ENCODE measurements at places on chromosomes 3 and 15.

GRCh38 chr3:10204921-10205320 lies 40.2 kb downstream of the IRAK2 start:
- DNase-seq: no peak

DNA sequence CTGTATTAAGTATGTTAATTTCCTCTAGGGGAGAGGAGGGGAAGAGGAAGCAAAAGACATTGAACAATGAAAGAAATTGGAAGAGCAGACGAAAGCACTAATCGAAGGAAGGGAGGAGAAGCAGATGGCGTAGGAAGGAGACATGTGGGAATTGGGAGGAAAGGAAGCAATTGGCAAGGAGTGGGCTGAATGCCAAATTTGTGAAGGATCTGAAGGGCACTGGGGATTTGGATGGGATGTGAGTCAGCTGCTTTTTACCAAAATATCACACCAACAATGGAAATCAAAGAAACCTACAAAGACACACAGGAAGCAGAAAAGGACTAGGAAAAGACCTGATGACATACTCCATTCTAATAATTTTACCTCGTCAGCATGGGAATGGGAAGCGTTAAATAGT lies 1029.8 kb downstream of the ROBO1 start:
- peak; percentile 97 for DNase-seq

GRCh38 chr15:47824147-47824546 lies 106.8 kb downstream of the SEMA6D start:
- DNase-seq: no peak

- no peak for DNase-seq
Measured at GRCh38 chr15:40232625-40233070, 6.2 kb upstream of the PAK6 start.

GRCh38 chr3:129702934-129703712 lies 96.6 kb upstream of the PLXND1 start:
- no peak for DNase-seq

DNA sequence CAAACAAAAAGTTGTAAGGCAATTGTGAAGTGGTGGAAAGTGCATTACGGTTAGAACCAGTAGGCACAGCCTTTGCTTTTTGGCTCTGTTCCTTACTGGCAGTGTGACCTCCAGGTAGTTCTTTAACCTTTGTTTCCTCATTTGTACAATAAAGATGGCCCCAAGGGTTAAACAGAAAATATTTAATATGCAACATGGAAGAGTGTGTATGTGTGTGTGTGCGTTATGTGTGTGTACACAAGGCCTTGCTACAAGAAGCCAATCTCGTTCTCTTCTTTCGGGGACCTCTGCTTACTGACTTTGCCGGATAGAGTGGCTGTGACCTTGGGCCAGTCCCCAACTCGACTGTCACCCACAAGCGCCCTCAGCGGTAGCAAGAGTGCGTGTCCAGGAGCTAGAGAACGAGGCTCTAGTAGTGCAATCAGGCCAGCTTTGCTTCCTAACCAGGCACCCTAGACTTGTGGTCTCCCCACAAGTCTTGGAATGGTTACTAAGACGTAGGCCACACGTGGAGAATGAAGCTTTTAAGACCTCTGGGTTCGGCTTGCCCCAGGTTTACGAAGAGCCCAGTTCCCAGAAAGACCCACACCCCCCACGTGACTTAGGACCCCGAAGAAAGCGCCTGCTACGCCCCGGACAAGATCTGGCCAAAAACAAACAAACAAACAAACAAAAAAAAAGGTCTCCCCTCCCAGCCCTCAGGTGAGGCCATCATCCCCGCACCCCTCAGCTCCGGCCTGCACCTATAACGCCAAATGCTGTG lies 593 bp downstream of the CIAO2A start:
- DNase-seq: peak; percentile 42

DNA sequence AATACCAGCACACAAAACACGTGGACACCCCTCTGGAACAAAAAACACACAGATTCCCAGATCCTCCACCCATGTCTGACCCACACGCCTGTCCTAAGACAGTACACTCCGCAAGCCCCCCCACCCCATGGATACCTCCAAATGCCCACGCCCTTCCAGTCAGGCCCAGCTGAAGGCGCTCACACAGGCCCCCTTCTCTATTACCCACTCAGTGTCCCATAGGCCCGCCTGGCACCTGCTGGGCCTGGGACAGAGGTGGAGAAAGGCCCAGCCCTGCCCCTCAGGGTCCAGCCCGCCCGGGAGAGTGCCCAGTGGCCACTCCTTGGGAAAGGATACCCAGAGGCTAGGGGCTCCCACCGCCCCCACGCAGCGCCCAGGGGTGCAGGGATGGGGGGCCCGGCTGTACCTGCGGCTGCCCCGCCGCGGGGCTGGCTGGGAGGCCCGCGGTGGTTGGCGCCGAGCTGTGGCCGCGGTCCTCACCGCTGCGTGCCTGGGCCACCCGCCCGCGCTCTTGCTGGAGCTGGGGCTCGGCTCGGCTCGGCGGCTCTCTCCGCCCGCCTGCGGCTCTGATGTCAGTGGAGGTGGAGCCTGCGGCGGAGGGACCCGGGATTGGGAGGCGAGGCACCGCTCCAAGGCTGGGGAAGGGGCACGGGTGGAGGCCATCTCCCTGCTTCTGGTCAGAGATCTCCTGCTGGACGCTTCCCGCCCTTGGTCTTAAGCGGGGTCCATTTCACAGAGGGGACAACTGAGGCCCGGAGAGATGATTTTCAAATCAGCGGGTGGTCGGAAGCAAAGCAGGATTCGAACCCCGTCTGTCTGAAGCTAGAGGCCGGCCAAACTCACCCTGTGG lies at the start of gene CAMK1:
TSS of gene CAMK1 (minus strand) at position 522 of the 850 bp plus-strand sequence. CDS start 2,198 bp downstream, outside the sequence.
- no peak for DNase-seq

DNA sequence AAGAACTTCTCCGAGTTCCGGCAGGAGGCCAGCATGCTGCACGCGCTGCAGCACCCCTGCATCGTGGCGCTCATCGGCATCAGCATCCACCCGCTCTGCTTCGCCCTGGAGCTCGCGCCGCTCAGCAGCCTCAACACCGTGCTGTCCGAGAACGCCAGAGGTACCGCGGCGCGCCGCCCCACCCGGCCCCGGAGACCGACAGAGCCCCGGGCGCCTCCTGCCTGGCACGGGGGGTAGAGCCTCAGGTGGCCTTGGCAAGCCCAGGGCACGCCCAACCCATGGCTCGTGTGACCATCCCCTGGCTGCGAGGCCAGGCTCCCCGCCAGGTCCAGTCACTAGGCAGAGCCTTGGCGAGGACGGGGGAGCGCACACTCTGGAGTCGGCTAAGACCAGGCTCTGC lies 134.1 kb downstream of the LRRK1 start:
- DNase-seq: no peak

- DNase-seq: no peak
Measured at GRCh38 chr3:31227131-31227562, 305.6 kb upstream of the STT3B start.

- DNase-seq: no peak
Measured at GRCh38 chr3:112372396-112372795, 39.4 kb downstream of the CD200 start.

DNA sequence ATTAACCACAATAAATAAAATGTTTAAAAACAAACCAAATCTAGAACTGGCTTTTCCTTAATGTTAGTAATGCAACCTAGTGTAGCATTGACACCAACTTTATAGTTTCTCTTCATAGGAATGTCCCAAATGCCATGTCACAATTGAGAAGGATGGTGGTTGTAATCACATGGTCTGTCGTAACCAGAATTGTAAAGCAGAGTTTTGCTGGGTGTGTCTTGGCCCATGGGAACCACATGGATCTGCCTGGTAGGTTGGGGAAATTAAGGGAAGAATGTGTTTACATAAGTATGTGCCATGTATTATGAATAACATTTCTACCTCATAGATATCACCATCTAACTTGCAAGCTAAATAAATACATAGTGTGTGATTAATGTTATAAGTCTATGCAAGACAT lies 84.4 kb upstream of the GOLGA6B start:
- no peak for DNase-seq

DNA sequence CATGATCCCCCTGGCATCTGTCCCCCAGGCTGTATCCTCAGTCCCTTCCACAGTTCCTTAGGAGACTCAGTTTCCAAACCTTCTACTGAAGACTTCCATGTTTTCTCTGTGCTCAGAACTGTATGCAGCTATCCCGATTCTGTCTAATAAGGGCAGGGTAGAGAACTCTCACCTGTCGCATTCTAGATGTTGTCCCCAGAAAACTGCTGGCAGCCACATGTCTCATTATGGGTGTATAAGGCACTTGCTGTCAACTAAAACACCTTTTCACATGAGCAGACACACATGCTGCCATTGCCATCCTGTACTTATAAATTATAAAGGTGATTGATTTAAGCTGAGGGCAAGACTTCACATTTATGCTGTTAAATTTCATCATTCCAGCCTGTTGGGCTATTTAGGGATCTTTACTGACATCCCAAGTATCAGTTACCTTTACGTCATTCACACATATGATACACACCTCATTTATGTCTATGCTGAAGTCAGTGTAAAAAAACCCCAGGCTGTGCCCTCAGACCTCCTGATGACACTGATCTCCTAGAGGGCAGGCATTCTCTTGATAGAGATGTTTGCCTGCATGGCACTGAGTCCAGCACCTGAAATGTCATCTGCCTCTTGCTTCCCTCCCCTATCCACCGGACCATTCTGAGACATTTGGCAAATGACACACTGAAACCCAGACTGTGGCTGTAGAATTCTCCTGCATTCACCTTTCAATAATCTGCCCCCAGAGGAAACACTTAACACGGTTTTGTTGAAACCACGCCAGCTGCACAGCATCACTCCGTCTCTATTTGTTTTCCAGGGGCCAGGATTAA lies 35.8 kb downstream of the BTD start:
- no peak for DNase-seq

GRCh38 chr15:40054855-40055575 lies 16.0 kb upstream of the SRP14 start:
- no peak for DNase-seq

DNA sequence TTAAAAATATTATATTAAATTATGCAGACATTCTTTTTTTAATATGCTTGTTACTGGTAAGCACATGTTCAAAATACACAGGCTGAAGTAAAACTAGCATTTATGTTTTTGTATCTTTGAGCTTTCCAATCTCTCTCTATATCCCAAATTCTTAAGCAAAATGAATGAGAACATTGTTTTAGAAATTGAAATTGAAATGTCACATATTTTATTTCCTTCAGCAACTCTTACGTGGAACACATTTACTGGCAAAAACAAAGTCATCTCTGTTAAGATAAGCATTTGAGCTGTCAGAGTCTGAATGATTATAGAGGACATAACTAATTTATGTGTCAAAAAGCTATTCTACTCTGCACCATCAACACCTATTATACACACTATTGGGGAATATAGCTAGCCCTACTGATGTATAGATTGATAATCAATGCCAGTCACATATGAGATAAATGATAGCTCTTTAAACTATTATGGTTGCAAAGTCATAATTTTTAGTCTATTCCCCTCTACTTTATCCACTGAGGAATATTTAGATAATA lies 535.4 kb upstream of the BCHE start:
- peak; percentile 75 for DNase-seq

GRCh38 chr3:125271127-125271526 lies 58.6 kb upstream of the SLC12A8 start:
- DNase-seq: no peak

- DNase-seq: no peak
Measured at GRCh38 chr15:93360318-93360717, 271.3 kb upstream of the RGMA start.

GRCh38 chr3:138879541-138880380 lies 45.0 kb upstream of the PIK3CB start:
- no peak for DNase-seq

- DNase-seq: no peak
Measured at GRCh38 chr3:47407237-47407636, 26.4 kb downstream of the PTPN23 start.

- DNase-seq: no peak
Measured at GRCh38 chr3:5202222-5202621, 14.7 kb downstream of the EDEM1 start.

DNA sequence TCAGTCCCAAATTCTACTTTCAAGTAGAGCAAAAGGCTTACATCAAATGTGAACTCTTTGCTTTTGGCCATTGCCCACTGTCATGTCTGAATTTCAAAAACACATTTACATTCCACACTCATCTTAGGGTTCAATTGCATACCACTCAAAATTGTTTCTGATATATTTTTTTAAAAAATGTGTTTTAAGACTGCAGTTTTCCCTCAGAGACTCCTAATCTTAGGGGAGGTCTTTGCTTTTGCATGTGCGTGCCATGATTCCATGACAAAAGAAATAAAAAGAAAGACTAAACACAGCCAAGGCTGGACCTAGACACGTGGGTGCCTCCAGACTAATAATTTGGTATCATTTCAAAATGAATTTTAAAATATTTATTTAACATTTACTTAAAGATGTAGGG lies 396.8 kb upstream of the RASGRP1 start:
- DNase-seq: no peak

- no peak for DNase-seq
Measured at GRCh38 chr15:39157882-39158281, 423.0 kb upstream of the THBS1 start.

DNA sequence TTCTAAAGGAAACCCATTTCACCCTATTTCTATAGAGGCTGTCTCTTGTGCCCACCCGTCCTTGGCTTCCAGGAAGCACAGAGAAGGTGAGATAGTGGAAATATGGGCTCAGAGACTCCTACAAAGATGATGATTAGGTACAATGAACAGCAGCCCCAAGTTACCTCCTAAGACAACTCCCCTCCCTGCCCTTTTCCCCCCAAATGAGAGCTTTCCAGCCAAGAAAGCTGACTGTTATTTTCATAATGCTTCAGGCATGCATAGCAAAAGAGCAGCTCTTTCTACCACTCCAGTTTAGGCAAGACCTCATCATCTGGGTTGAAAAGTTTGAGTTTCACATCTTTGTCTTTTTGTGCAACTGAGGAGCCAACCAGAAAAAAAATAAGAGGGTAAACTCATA lies 248.8 kb upstream of the ADAMTS9 start:
- DNase-seq: no peak

GRCh38 chr3:80190051-80190450 lies 422.3 kb upstream of the ROBO1 start:
- no peak for DNase-seq

DNA sequence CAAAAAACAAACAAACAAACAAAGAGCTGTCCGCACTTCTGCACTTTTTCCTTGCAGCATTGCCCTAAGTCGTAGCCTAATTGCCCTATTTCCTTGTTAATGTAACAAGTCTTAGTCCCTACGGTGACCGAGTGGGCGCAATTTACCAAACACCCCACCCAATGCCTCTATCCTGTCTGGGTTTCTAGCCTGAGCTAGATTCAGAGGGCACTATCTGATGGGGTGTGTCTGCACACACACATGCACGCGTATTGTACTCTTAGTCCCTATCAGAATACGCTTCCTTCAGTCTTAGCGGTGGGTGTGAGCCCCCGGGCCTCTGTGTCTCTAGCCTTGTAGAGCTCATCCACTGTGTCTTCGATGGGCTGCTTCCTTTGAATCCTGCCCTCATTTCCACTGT lies 125.9 kb upstream of the DLG1 start:
- no peak for DNase-seq
